ENCODE measurements at places on chromosomes 12 and 14. TPM values are rescaled to one million over a fixed set of nuclear protein-coding genes. Genes with fewer than 3 reads are reported as not detected.

Gene MFAP5
- 73.9 TPM for total RNA-seq

Gene VAMP1
- 2.9 TPM for total RNA-seq

Gene LIN7A
- total RNA-seq: 14.6 TPM

Gene ANKRD13A
- total RNA-seq: 35.0 TPM

Gene RTL1
- total RNA-seq: not detected

Gene ING4
- total RNA-seq: 24.7 TPM

Gene CD163
- total RNA-seq: 46.9 TPM

Gene DBX2
- 0.45 TPM for total RNA-seq

Gene PLEKHD1
- total RNA-seq: not detected

Gene OR6C70
- not detected for total RNA-seq

Gene LGR5
- total RNA-seq: 0.15 TPM

Gene USP44
- 1.2 TPM for total RNA-seq

Gene CCDC198
- not detected for total RNA-seq

Gene SYT1
- total RNA-seq: 0.16 TPM
